Smooth muscle cell of the pulmonary artery (primary cell): ENCODE measurements at places on chromosomes 1 and 21. TPM values are rescaled to one million over a fixed set of nuclear protein-coding genes. Genes with fewer than 3 reads are reported as not detected.

Gene SARS1
- 213 and 222 TPM in 2 replicates for total RNA-seq

Gene IFI44L
- total RNA-seq, result 3.8 and 6.5 TPM in 2 replicates

Gene OR2L2
- total RNA-seq, result not detected in 2 replicates

Gene CCDC190
- 1.3 and 1.8 TPM in 2 replicates for total RNA-seq

Gene E2F2
- 0.13 and 0.39 TPM in 2 replicates for total RNA-seq

Gene STPG1
- 4.2 TPM in 2 replicates for total RNA-seq

Gene WDR26
- 102 and 128 TPM in 2 replicates for total RNA-seq

Gene NUP210L
- total RNA-seq, result 0.07 and 0.23 TPM in 2 replicates

Gene LCE5A
- total RNA-seq, result not detected in 2 replicates
